ENCODE measurements at places on chromosomes 1 and 21. TPM values are rescaled to one million over a fixed set of nuclear protein-coding genes. Genes with fewer than 3 reads are reported as not detected.

DNA sequence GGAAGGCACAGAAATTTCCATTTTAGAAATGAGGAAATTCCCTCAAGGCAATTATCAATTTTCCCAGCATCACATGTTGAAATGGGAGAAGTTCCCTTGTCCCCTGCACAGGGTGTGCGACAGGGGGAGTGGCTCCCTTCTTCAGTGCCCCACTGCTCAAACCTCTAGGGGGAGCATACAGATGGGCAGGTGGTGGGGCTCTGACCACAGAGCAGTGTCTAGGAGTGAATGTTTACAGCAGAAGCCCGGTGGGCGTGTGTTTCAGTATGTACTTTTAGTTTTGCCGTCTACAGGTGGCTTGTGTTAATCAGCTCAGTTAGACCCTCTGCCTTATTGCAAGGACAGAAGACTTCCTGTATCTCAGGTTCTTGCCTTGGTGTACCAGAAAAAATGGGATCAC lies 493.7 kb upstream of the PLXNA2 start:
- ATAC-seq, result no peak

GRCh38 chr1:177315761-177316160 lies 145.0 kb downstream of the BRINP2 start:
- ATAC-seq, result no peak

GRCh38 chr1:236292425-236292824 lies 10.7 kb upstream of the ERO1B start:
- no peak for ATAC-seq

DNA sequence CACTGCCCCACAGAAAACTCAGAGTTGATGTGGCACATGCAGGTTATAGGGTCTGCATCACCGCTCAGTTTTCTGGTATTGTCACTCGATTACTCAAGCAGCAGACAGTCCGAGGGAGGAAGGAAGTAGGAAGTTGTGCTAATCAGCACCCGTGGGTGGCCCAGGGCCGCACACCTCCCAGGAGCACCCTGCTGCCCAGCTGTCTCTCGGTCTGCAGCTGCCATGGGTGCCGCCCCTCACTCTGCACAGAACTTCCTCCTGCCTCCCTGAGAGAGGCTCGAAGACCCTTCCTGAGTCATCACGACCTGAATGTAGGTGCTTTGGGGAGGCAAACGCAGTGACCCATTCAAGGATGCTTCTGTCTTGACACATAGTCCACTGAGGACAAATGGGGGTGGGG lies 4.2 kb upstream of the TFF3 start:
- ATAC-seq, result peak; percentile 22

GRCh38 chr1:150281758-150282557 lies at the start of gene CIART:
Gene CIART, plus strand, starts transcription at chr1:150282554. Its CDS starts 714 bp downstream, at chr1:150283268.
- ATAC-seq, result peak; percentile 95

DNA sequence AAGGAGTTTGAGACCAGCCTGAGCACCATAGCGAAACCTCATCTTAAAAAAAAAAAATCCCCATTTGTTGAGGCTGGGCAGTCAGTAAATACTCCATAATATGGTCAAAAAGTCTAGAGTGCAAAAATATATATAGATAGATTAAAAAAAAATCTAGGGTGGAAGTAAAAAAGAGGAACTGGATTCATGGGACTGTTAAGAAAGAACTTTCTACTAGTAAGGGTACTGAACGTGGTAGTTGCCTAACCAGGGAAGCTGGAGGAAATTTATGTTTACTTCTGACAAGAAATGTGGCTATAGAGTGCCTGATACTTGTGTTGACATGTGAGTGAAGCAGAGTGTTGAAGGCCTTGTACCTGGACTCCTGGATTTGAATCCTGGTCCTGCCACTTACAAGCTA lies 265.9 kb upstream of the FAM78B start:
- ATAC-seq, result no peak

ANXA9 gene
- 0.40 TPM for total RNA-seq

TNFRSF4 gene
- total RNA-seq, result 0.36 TPM

PRMT6 gene
- total RNA-seq, result 9.0 TPM

MATN1 gene
- total RNA-seq, result not detected

Measured in esophagus mucosa (tissue), 1 donor.